ENCODE measurements at places on chromosomes 3 and 15.

- DNase-seq: no peak
Observed at GRCh38 chr3:10551139-10551538, 45.8 kb upstream of the ATP2B2 start.

GRCh38 chr15:32908135-32908801, 190.5 kb downstream of the GREM1 start:
- no peak for DNase-seq

GRCh38 chr3:21839592-21839991, 88.6 kb upstream of the ZNF385D start:
- DNase-seq: no peak

- DNase-seq: no peak
Observed at GRCh38 chr3:178223876-178224275, 312.4 kb upstream of the KCNMB2 start.

DNA sequence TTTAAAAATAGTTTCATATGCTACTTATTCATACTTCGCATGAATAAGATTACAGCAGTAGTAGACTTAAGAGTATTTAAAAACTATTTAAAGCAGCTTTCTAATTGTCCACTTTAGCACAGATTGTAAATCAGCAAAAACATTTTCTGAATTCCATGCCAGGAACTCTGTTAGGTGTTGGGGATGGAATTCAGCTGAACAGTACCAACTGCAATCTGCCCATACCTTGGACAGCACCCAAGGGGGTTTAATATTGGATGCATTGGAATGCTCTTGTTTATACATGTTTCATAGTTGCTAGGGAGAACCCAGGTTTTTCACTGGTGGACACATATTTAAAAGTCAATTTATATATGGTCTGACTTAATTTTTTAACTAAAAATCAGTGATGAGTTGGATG, 74.8 kb downstream of the PPM1L start:
- DNase-seq: no peak

DNA sequence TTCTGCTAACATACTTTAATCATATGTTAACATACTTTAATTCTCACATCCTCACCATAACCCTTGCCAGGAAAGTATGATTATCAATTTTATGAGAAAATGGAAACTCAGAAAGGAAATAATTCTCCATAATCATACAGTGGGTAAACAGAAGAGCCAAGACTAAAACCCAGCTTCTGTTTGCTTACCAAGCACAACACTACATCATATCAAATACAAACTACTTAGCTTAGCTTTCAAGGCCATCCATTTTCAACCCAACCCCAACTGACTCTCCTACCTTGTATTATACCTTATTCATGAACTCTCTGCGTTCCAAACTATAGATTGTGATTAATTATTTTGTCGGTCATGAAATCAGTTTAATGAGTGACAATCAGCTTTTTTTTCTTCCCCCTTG, 9.0 kb downstream of the ZNF148 start:
- no peak for DNase-seq

GRCh38 chr3:56612146-56612545, 55.2 kb downstream of the CCDC66 start:
- DNase-seq: no peak

DNA sequence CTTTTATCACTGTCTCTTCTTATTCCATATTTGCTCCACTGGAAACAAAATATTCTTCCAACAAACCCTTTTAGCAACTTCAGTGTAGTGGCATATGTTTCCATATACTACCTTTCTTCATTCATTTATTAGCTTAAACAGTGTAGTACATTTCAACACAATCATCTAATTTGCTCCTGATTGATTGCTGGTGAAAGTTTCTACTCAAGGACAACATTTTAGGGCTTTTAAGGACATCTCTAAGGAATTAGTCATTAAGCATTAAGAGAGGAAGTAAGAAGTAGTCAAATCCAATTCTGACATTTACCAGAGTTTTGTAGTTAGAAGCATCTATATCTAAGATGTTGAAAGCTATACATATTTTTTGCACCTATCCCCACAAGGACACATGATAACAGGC, 55.8 kb downstream of the RSRC1 start:
- no peak for DNase-seq

- no peak for DNase-seq
Observed at GRCh38 chr3:157101486-157101885, 58.5 kb downstream of the CCNL1 start.

- DNase-seq: no peak
Observed at GRCh38 chr15:88878720-88879184, 16.6 kb downstream of the HAPLN3 start.
